KBM-7 (cell line): ENCODE measurements at places on chromosomes 12 and 14.

DNA sequence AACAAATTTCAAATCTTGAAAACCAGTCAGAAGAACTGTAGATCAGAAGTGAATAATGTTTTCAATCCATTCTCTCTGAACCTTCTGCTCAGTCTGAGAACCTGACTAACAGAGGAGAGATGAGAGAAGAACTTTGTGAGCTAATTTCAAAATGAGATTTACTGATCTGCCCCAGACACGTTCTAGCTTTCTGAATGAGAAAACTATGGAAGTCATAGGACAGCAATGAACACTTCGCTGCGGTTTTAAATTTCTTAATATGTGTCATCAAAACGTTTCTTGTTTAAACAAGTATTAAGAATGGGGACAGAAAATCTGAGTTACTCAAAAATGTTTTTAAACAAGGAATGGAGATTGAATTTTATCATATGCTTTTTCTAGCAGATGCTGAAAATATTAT is 66.6 kb upstream of the FAR2 start:
- no peak for DNase-seq

DNA sequence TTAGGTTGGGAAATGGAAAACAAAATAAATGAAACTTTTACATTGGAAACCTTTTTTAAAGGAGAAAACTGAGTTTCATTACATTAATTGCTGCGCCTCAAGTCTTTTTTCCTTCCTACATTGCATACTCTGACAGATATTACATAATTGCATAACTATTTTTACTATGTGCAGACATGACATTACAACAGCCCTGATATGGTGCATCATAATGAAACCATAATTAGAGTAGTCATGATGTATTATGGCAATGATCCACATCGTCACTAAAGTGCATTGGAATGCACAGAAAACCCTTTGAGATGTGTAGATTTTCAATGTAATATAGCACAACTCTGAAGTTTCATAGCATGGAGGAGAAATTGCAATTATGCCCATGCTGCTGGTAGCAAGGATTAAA is 217.8 kb upstream of the NPAS3 start:
- DNase-seq: no peak

DNA sequence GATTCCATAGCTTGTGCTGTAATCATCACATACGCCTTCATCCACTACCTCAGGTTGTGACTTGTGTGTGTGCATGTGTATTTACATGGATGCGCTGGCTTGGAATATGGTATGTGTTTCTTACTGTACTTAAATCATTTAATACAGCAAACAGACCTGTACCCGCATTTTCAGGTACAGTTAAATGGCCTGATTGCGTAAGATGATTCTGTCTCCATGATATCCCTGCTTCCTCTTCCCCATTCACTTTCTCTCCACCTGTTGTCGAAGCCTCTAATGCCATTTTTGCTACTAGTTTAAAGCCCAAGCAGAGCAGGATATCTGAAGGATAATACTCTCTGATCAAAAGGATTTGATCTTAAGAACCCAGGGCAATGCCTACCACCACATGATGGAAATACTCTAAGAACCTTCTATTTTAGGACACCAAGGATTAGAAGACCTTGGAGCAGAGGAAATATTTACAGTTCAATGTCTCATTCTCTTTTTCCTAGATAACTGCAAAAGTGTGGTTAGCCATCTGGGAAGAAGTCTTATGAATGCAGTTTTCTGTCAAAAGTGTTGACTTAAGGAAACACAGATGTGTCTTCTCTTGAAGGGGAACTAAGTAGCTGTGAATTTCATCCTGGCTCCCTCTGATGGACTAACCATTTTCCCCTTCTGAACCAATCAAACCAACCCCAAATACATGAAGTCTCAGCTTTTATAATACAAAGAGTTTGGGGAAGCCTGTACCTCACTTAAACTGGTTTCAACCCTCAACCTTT is 78.7 kb downstream of the HELB start:
- DNase-seq: no peak

DNA sequence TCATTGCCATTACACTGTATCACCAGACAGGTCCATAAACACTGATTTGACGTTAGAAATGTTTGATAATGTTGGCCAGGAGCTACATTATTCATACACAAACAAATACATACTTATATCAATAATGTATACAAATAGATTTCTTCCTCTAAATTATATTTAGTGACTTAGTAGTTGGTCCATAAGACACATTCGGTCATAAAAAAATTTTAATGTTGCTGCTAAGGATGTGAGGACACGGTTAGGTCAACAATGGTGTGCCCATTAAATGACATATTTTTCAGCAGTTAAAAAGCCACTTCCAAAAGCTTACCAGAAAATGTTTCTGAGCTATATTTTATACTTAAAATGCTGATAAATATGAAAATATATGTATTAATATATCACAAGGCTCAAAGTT is 1148.7 kb upstream of the TMEM132C start:
- DNase-seq: no peak

- DNase-seq: no peak
These were observed 1.2 kb downstream of the KHNYN start for GRCh38 chr14:24430682-24431568.

- DNase-seq: no peak
These were observed 52.5 kb upstream of the VASH1 start for GRCh38 chr14:76708771-76709170.

- no peak for DNase-seq
These were observed 140.3 kb upstream of the FAR2 start for GRCh38 chr12:29008786-29009185.

DNA sequence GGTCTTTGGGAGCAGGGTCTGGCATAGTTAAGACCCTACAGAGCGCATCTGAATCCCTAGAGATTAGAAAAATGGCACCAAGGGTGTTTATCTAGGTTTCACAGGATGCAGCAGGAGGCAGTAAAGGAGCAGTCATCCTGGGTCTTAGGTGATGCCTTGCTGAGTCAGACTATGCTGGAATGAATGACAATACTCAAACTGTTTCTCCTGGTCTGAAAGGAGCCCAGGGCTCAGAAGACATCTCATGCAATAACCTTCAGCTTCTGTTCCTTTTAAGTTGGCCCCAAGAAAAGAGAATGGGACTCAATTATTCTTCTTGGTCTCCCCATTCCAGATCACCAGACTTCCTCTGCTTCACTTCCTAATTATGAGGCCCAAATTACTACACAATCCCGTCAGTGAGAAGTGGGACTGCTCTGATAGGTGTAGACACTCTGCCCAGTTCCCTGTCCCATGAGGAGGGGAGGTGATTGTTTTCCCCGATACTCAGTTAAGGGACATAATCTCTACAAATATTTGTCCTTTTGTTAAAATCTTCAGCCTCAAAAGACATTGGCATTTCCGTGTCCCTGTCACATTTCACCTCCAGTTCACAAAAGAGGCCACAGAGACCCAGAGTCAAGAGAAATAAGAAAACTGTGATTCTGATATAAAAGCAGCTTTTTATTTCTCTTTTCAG is 14.8 kb upstream of the APOF start:
- no peak for DNase-seq

- no peak for DNase-seq
These were observed 29.5 kb downstream of the RIMBP2 start for GRCh38 chr12:130686511-130686991.

DNA sequence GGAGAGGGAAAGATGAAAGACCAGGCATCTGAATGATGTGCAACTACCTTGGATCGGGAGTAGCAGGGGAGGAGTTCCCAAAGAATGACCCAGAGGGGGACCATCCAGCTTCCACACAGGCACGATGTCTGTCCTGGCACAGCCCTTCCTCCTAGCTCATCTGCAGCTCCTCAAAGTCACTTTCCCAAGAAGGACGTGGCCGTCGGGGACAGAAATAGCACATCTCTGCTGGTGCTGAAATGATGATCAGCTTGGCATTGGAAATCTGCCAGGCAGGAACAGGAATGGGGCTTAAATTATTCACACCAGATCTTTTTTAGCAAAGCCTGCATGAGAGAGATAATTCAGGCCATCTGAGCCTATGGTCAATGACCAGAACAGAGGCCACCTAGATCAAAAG is 41.7 kb downstream of the TSPAN11 start:
- DNase-seq: no peak

DNA sequence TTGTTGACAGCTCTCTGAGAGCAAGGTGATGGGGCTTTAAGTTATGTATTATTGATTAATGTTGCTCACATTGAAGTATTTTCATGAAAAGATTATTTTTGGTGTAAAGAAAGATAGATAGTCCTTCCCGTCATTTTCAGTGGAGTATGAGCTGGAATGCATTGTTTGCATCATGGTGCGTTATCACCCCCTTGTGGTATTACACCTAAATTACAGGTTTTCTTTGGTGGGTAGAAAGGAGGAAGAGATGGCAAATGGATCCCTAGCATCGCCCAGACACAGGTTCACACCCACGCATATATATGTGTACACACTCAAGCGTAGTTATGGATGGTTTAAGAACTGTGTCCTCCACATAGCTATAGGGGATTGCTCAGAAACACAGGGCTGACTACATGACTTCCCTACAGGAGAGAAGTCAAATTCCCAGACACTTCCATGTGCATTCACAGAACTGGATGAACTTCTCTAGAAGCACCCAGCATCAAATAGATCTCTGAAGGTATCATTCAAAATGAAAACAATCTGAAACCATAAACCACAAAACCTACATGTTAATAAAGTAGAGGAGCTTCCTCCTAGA is 14.4 kb upstream of the SERPINA10 start:
- peak; percentile 72 for DNase-seq

DNA sequence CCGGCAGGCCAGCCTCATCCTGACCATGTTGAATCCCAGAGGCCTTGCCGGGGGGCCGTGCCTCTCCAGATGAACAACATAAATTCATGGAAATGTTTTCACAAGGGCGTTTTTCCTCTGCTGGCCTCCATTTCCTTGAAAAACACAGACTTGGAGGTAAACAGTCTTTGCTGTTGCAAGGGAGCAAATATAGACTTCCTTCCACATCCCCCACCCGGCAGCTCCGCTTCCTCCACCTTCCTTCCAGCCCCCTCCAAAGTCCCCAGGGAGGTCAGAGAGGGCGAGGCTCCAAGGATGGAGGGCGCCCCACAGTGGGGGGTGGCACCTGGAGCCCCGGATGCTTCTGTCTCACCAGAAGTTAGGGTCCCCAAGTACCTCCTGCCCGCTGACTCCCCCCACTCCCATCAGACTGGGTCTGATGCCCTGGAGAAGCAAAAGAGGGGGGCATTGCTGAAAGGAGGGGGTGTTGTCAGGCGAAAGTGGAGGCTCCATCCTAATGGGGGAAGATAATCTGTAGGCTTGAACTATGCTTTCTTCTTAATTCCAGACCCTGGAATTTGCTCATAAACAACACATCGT is 31.1 kb downstream of the CALM1 start:
- DNase-seq: no peak

DNA sequence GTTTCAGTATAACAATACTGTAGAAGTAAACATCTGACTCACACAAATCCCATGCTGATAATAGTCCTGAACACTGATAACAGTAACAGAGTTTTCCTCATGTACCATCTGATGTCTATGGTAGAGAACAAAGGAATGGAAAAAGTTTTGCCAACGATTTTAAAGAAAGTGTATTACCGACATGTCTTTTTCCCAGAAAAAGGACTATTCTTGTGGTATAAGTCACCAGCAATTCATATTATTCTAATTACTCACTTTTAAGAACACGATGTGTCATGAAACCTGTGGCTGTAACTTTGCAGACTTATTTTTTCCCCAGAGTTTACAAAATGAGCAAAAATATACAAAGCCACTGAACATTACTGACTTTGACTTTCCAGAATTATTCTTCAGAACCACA is 40.1 kb upstream of the DCN start:
- DNase-seq: no peak

DNA sequence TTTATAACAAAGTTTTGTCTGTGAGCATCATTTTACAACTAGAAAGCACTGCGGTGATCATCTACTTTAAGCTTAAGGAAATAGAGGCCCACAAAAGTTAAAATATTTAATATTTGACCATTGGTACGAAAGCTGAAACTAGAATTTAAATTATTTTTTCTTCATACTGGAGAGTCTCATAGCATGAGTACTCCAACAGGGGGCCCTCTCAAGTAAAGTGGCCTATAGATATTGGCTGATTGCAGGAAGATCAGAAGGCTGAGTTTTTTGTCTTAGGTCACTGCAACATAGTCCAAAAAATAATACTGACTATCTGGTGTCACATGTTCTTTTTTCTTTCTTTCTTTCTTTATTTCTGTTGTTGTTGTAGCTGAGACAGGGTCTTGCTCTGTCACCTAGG is 75.3 kb upstream of the ZDHHC17 start:
- DNase-seq: no peak

GRCh38 chr12:91819132-91819447 is 326.6 kb downstream of the BTG1 start:
- DNase-seq: no peak

GRCh38 chr14:36361210-36361853 is 40.9 kb upstream of the MBIP start:
- peak; percentile 37 for DNase-seq

DNA sequence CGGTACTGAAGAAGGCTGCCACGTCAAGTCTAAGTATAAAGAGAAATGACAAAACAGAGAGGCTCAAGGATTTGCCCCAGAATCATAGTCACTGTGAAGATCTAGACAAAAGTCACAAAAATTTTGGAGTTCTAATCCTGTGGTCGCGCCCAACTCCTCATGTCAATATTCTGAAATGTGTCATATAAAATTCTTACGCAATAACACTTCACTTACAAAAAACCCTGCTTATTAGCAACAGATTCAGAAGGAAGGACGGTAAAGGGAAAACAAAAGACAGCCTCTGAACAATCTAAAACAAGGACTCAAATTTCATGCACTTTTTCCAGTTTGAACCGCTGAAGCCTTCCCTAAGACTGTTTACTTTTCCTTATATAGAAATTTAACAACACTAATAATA is 94.7 kb downstream of the TSPAN8 start:
- no peak for DNase-seq

DNA sequence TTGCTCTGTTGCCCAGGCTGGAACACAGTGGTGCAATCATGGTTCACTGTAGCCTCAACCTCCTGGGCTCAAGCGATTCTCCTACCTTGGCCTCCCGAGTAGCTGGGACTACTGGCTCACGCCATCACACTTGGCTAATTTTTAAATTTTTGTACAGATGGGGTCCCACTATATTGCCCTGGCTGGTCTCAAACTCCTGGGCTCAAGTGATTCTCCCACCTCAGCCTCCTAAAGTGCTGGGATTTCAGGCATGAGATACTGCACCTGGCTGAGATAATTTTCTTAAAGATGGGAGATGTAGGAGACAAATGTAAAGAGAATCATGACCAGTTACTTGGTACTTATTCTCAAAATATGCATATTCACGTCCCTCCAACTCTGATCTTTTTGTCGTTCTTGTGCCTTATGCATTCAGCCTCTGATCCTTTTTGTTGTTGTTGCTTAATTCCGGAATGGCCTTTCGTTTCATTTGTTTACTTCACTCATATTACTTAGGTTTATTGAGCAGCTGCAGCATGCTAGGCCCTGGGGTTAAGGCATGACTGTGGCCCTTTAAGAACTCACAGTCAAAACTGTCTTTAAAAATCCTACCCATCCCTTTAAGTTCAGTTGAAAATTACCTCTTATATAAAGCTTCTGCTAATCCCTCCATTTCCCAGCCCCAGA is 8.9 kb downstream of the RBMS2 start:
- no peak for DNase-seq
